Activated T-cell treated with anti-CD3 and anti-CD28 coated beads, Interleukin-2, amount 50 U/mL, for 72 hours (primary cell): ENCODE measurements at places on chromosomes 12 and 14.
A peak's percentile ranks its signal among the peaks of the same experiment; 100 is the strongest.

DNA sequence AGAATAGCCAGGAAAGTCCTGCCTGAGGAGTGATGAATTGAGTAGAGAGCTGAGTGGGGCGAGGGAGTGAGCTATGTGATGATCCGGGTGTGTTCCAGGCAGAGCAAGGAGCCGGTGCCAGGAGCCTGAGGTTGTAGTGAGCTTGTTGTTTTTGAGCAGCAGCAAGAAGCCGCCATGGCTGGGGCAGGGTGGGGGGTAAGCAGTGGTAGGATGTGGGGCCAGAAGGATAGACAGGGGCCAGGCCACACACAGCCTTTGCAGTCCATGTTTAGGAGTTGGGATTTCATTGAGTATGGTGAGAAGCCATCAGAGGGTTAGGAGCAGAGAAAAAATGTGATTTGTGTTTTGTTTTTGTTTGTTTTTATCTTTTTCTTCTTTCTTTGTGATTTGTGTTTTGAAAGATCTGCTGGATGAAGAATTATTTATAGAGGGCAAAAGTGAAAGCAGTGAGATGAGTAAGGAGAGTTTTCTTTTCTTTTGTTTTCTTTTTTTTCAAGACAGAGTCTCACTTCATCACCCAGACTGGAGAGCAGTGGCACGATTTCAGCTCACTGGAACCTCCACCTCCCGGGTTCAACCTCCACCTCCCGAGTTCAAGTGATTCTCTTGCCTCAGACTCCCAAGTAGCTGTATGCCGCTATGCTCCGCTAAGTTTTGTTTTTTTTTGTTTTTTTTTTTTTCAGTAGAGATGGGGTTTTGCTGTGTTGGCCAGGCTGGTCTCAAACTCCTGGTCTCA lies 92.3 kb upstream of the BCAT1 start:
- DNase-seq: no peak

- no peak for DNase-seq
These were observed 173.9 kb downstream of the GXYLT1 start for GRCh38 chr12:41970744-41971143.

- peak; percentile 34 for DNase-seq
These were observed 22.1 kb downstream of the LGMN start for GRCh38 chr14:92726135-92726932.

DNA sequence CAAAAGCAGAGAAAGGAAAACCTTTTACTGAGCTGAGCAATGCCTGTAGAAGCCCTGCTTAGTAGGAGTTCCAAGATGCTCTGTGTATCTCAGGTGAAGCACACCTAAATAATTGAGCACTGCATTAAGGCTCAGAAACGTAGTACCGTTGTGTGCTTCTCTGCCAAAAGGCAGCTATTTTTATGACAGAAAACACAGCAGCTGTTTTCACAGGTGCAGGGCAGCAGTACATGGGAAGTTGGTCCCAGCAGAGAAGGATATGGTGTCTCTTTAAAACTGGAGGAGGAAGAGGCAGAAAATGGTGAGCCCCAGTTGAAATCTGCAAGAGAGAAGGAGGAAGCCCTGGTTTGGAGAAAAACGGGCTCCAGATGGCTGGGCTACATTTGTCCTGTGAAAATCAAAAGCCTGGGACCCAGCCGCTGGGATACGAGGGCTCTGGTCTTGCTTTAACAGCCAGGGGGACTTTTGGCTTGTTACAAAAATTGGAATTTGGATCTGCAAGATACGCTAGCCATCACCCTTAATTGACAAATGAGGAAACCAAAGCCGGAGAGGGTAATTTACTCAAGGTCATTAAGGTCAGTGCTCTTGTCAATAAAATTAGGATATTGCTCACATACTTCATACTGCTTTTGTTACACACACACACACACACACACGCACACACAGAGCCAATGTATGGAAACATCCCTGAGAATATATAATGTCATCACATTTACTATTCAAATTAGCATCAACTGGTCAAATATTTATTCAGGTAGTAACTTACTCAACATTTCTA lies 27.3 kb downstream of the SPRING1 start:
- DNase-seq: no peak

- DNase-seq: no peak
These were observed 290.7 kb upstream of the TMPO start for GRCh38 chr12:98224584-98225221.

- no peak for DNase-seq
These were observed 3.2 kb upstream of the MDP1 start for GRCh38 chr14:24219080-24219479.
